Foreskin melanocyte (primary cell): ENCODE measurements at places on chromosomes 5 and 9.

- no peak for DNase-seq
Measured at GRCh38 chr5:96483878-96484277, 50.8 kb upstream of the PCSK1 start.

- DNase-seq = no peak
Measured at GRCh38 chr5:112594941-112595340, 142.7 kb upstream of the APC start.

- DNase-seq = no peak
Measured at GRCh38 chr9:83622433-83622938, 457 bp upstream of the IDNK start.

- no peak for DNase-seq
Measured at GRCh38 chr9:84857211-84857610, 187.7 kb downstream of the NTRK2 start.

- peak; percentile 35 for DNase-seq
Measured at GRCh38 chr5:147509710-147510651, at the start of gene DPYSL3. Gene DPYSL3 (minus strand): TSS chr5:147510068. CDS start chr5:147509858, 210 bp downstream.

DNA sequence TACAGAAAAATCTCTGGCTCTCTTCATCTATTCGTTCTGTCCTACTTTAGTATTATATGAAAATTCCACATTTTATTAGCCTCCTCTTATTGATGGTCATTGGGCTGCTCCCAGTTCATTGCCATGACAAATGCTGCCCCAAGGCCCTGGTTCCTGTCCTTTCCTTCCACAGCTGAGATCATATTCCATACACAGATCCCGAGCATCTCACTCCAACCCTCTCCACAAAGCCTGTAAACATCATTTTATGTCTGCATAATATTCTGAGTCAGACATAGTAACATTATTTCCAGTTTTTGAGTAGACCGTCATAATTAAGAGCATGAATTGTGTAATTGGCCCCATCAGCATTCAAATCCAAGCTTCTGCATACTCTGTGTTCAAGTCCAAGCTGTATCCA, 86.3 kb downstream of the MVB12B start:
- no peak for DNase-seq

- DNase-seq = peak; percentile 83
Measured at GRCh38 chr9:70291446-70291845, 32.7 kb downstream of the SMC5 start.

DNA sequence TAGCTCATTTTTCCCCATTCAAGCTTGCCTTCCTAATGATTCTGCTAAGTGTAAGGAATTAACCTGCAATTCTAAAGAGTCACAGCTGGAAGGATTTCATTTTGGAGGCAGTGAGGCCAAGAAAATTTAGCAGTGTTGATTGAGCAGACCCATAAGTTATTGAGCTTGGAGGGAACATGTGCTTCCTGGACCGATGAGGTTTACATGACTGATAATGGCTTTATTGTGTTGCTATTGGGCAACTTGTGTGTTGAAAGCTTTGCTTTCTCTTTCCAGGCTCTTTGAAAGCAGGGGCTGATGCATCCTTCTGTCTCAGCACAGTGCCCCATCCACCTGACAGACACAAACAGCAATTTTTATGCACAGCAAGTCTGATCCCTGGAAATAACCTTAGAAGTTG, 398.9 kb upstream of the PCSK5 start:
- DNase-seq = no peak

GRCh38 chr5:132098151-132098594, 24.6 kb downstream of the CSF2 start:
- DNase-seq = no peak

DNA sequence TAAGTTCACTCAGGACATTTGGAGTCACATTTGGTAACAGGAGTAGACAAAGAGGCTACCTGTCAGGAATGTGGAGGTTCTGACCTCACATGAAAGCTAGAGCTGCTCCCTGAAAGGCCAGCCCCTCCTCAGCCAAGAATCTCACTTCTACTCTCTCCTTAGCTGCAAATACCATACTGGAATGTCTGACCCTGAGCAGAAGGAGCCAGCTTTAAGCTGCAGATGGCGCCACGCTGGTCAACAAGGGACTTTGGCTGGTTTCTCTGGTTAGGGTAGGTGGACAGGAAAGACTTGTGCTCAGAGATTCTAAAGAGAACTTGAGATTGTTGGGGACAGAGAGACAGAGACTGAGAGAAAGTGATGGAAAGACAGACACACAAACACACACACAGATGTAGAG, 21.9 kb downstream of the ASTN2 start:
- DNase-seq = no peak
